ENCODE measurements at places on chromosomes 7 and 10.

GRCh38 chr7:80134536-80135308 is at the start of gene GNAI1:
TSS of gene GNAI1 (plus strand) at chr7:80134831. CDS start at chr7:80135161, 330 bp downstream.
- DNase-seq: no peak

GRCh38 chr7:36923943-36924436 is 199.7 kb upstream of the AOAH start:
- no peak for DNase-seq

DNA sequence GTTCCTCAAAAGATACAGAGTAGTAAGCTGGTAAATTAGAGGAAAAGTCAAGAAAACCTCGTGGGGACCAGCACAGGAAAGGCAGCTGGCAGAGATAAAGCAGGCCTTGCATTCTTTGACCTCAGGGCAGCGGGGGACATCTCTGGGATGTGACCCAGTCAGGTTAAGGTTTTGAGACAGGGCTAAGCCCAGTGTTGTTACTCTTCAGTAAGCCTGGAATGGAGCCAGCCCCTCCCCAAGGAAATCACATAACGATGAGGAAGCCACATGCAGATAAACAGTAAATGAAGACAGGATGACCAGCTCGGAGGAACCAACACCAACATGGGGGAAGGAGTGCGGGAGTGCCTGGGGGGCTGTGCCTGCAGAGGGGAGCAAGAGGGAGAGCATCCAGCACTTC is 99.6 kb downstream of the JAZF1 start:
- DNase-seq: no peak

DNA sequence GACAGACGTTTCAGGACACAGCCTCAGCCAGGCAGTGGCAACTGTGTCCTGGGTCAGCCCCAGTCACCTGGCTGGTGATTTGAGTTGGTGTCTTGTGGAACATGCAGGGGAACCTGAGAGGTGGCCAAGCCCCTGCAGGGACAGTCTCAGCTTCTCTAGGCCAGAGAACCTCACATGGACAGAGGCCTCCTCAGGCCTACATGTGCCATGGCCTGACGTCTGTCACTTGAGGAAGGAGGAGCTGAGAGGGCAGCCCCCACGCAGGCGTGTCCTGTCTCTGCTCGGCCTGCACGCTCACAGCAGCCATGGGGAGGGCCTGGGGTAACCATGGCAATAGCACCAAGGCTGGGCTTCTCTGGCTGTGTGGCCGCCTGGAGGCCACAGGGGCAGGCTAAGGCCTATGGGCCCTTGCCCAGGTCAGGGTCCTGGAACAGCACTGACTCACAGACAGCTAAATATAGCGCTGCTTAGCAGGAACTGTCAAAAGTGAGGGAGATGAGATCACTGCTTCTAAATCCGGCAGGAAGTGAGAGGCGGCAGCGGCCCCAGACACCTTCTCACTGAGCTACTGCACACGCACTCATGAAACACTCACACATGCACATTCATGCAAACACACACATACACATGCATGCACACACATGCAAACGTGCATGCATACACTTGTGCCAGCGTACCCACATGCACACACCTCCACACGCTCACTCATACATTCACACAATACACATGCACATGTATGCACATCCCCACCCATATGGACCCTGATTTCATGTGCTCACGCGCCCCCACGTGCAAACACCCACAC is 57.0 kb downstream of the YKT6 start:
- DNase-seq: peak; percentile 70

DNA sequence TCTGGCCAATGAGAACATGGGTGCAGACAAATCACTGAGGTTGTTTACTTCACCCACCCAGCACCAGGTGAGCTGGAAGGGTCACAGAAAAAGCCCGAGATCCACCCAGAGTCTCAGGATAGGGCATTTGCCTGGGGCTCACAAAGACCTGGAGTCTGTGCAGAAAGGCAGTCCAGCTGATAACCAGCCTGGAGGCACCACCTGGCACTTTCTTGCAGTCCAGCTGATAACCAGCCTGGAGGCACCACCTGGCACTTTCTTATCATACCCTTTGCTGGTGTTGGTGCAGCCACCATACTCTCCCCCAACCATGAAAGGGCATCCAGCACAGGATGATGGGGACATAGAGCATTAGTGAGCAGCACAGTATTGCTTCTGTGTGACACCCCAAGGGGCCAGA is 104.1 kb downstream of the PPP1R3C start:
- DNase-seq: no peak

- DNase-seq: no peak
Measured at GRCh38 chr10:119003572-119004289, 25.8 kb upstream of the NANOS1 start.
